ENCODE measurements at places on chromosomes 3 and 15.

DNA sequence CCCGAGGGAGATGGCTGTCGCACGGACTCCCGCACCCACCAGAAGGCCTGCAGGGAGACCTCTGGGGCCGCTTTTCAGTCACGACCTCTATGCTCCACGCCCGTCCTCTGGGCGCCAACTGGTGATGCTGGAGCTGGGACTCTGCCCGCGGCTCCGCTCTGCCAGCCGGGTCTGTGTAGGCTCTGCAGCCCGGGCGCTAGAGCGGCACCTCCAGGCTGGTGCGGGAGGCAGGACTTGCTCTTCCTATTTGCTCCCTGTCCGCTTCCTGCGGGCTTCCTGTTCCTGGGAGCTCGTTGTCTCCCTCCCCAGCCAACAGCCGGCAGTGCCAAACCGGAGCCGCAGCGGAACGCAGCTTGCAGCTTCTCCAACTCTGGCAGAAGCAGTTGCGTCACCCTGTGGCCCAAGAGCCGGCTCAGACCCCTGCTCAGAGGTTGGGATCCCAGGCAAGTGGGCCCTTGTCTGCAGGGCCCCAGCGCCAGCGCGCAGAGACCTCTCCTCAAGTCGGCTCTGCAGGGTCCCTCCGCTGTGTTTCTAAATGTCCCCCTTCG lies 285.9 kb downstream of the XXYLT1 start:
- DNase-seq = peak; percentile 69

GRCh38 chr15:26028086-26028740 lies 165.1 kb upstream of the ATP10A start:
- DNase-seq = no peak

GRCh38 chr3:46900356-46900755 lies 22.8 kb downstream of the PTH1R start:
- DNase-seq = no peak

DNA sequence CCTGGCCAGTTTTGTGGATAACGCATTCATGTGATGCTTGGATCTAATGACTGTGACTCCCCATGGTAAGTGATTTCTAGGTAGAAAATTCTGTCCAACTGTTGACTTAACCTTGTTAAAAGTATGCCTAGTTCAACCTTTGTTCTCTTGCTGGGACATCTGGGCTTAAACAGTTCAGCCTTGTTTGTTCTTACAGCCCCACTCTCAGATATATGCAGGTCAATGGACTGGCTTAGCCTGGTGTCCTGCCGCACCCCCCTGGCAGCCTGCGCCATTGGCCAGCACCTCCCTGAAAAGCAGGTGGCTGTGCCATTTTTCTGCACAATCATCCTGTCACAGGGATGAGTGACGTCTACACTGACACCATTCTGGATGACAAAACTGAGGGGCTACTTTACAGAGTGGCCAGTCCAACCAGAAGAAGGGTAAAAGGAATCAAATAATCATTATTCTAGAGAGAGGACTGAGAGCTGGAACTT lies 244.7 kb upstream of the ONECUT1 start:
- DNase-seq = peak; percentile 51

DNA sequence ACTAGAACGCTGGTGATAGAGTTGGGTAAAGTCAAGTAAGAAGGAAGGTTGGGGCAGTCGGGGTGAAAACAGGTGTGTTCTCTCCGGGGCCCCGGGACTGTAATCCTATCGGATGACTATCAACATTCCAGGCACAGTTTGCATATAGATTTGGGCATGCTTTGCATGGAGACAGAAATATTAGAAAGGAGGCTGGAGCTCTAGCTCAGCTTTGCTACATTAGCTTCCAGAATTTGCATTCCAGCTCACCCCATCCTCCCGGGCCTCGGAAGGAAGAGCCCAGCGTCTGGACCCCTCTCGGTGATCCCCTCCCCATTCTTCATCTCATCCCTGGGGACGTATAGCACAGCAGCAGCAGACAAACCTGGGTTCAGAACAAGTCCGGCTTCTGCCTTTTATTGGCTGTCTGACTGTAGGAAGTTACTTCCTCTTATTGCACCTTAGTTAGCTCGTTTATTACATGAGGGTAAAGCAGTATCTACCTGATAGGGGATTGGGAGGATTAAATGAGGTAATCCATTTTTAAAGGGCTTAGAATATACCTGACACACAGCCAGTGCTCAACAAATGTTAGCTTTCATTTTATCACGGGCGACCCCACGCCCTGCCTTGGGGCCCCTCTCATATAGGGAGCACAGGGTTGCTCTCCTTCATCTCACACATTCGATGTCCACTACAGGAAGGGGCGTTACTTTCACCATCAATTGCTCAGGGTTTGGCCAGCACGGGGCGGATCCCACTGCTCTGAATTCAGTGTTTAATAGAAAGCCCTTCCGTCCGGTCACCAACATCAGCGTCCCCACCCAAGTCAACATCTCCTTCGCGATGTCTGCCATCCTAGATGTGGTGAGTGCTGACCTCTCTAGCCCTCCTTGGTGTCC lies 3.2 kb downstream of the HTR3E start:
- no peak for DNase-seq
